ENCODE measurements at places on chromosomes 7 and 10.

GRCh38 chr7:19709249-19709578 lies 377 bp upstream of the POLR1F start:
- DNase-seq: no peak

- no peak for DNase-seq
Observed at GRCh38 chr7:103888603-103889153, 100.8 kb downstream of the RELN start.

GRCh38 chr10:11679946-11680345 lies 62.2 kb upstream of the ECHDC3 start:
- DNase-seq: no peak

GRCh38 chr10:45235798-45236220 lies 79.6 kb downstream of the OR13A1 start:
- no peak for DNase-seq

DNA sequence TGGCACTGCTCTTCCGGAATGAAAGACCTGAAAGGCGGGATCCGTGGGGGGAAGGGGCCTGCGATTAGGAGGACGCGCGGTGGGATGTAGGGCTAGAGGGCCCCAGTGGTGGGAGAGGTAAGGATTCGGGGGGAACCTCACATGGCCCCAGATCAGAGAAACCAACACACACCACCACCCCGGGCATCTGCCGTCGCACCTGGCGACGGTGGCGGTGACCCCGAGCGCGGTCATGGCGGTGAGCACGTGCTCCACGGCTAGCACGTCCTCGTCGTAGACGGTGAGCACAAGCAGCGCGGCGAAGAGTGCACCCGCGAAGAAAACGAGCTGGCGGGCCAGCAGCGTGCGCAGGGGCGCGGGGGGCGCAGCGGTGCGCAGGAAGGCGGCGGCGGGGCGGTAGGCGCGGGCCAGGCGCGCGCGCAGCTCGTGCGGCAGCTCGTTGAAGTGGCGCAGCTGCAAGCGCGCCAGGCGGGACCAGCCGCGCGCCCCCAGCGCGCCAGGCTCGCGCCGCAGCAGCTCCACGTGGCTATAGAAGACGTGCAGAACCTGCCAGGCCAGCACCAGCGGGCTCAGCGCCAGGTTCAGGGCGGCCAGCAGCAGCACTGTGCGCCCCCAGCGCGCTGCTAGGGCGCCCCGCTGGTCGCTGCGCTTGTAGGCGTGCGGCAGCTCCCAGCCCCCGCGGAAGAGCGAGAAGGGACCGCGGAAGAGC lies 5.7 kb downstream of the ATG9B start:
- DNase-seq: peak; percentile 64

DNA sequence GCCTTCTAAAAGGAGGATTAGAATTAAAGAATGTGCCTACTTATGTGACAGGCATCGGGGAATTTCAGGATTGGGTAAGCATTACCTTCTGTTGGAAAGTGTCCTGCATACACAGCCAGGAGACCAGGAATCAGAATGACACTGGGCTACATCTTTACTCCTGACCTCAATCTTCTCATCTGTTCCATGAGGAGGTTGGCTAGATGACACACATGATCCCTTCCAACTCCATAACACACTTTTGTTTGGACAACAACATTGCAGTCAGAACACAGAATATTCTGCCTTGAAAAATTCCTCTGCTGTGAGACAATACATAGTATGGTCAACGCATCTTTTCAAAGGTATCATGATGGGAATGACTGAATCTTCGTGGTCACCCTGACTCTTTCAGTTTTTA lies 1281.2 kb upstream of the SORCS1 start:
- no peak for DNase-seq

Measured in activated T-cell treated with anti-CD3 and anti-CD28 coated beads, Interleukin-2, amount 50 U/mL, for 1 hour (primary cell).